ENCODE measurements at places on chromosomes 6 and 20.

- DNase-seq: peak; percentile 57
These were observed 10.8 kb upstream of the RNF24 start for GRCh38 chr20:4026093-4026601.

GRCh38 chr6:148800536-148800935 lies 53.7 kb downstream of the UST start:
- no peak for DNase-seq

DNA sequence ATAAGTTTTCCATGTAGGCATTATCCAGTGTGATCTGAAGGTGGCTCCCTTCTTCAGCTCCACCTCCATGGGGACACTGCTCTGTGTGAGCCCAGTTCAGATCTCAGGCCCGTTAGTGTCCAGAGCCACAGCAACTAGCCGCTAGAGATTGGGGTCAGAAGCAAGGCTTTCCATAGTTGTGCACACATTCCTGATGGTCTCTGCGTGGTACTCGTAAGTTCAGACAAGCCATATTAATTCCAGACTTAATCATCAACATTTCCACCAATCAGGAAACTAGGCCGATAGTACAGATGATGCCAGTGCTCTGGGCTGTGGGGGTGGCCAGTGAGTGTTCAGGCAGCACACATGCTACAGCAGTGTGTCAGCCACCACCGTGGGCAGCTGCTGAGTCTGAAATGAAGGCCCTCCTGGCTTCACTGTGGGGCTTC lies 17.5 kb upstream of the SYNCRIP start:
- DNase-seq: peak; percentile 94

GRCh38 chr6:138310821-138311220 lies 66.9 kb upstream of the SMIM28 start:
- no peak for DNase-seq

DNA sequence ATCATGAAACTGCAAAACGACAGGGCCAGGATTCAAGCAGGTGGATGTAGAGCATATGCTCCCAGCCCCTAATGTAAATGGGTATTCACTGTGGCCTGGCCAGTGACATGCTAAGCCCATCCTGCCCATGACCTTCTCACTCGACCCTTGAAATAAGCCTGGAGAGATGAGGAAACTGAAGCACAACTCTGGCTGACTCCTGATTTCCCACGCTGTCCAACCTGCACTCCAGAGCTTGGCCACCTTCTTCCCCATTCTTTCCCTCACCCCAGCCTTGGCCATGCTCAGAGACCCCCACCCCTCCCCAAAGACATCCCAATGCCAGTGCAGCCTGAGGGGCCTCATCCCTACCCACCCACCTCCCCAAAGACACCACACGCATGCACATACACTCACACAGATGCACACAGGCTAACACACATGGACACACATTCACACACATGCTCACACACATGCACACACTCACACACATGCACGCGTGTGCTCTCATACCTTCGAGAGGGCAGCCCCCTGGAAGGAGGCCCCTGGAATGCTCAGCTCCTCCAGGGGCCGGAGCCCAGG lies 12.4 kb downstream of the TFEB start:
- DNase-seq: no peak

DNA sequence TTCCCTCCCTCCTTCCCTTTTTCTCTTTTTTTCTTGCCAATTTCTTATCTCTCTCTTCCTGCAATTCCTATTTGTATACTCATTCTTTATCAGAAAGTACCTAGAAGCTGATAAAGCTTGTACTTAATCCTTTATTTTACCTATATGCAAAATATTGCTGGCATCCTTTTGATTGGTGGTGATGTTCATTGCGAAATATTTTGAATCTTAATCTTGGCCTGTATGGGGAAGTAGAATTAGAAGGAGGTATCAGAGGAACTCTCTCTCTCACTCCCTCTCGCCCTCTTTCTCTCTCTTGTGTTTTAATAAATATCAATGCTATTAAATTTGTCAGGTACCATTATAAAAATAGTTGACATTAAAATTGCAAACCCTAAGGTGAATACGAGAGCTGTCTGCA lies 52.8 kb downstream of the UST start:
- no peak for DNase-seq

GRCh38 chr6:81995548-81996289 lies 243.2 kb upstream of the TENT5A start:
- peak; percentile 64 for DNase-seq

DNA sequence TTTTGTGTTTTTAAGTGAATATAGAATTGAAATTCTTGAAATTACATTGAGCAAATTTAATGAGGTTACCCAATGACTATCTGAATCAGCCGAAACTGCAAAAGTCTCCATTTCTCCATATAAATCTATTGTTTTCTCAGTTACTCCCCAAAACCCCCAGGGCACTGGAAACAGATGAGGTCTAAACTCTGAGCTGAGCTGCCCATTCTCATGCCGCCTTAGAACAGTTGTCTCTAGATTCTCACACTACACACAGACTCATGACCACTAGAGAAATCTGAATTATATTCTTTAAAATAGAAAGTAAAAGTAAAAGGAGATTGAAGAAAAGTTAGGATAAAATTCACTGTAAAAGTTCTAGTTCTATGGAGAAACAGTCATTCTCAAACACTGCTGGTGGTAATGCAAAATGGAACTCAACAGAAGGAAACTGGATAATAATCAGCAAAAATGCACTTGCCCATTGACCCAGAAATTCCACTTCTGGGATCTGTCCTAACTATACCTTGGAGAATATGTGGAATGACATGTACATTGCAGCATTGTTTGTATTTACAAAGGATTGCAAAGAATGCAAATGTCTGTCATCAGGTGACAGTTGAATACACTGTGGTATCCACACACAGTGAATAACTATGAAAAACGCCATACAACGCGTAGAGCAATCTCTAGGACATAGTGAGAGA lies 125.5 kb downstream of the IPCEF1 start:
- no peak for DNase-seq

- DNase-seq: no peak
These were observed 147.1 kb downstream of the AKAP7 start for GRCh38 chr6:131282365-131282764.

DNA sequence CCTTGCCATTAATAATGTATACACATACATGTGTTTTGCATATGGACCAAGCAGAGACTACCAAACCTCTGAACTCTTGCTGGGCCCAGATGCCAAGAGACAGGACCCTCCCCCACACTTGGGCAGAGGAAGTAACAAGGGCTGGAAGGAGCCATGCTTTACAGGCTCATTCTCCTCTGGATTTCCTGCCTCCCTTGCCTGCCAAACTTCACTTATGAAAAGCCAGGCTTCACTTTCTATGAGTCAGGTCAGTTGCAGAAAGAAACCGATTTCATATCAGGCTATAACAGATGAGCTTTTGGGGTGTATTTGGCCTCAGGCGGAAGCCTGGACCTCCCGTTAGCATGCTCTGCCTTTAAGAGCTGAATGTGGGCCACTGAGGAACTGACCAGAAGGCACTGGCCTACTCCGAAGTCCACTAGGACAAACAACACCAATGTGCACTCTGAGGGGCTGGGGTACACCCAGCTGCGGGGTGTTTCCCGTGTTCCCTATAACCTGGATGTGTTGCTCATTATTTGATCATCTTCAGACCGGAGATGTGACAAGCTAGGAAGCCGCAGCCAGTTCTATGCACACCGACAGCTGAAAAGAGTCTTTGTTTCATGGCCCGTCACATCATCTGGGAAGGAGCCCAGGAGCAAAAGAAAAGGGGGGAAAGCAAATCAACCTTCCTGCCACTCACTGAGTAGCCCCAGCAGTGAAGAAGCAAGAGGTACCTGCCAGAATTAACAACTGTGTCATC lies 28.5 kb downstream of the HAO1 start:
- DNase-seq: no peak

GRCh38 chr20:32672982-32673851 lies 524 bp downstream of the C20orf203 start:
- DNase-seq: no peak

- DNase-seq: no peak
These were observed 11.1 kb downstream of the UBE2V1 start for GRCh38 chr20:50101887-50102286.

- DNase-seq: no peak
These were observed 225.1 kb downstream of the BCKDHB start for GRCh38 chr6:80331522-80331921.

- DNase-seq: peak; percentile 80
These were observed at the start of gene RGL2 for GRCh38 chr6:33298773-33299236. Gene RGL2 (minus strand): TSS chr6:33298942. CDS start chr6:33298610, 332 bp downstream.

GRCh38 chr20:48636301-48636700 lies 191.5 kb downstream of the PREX1 start:
- DNase-seq: no peak

- DNase-seq: no peak
These were observed 96.6 kb downstream of the AKAP7 start for GRCh38 chr6:131231891-131232290.

DNA sequence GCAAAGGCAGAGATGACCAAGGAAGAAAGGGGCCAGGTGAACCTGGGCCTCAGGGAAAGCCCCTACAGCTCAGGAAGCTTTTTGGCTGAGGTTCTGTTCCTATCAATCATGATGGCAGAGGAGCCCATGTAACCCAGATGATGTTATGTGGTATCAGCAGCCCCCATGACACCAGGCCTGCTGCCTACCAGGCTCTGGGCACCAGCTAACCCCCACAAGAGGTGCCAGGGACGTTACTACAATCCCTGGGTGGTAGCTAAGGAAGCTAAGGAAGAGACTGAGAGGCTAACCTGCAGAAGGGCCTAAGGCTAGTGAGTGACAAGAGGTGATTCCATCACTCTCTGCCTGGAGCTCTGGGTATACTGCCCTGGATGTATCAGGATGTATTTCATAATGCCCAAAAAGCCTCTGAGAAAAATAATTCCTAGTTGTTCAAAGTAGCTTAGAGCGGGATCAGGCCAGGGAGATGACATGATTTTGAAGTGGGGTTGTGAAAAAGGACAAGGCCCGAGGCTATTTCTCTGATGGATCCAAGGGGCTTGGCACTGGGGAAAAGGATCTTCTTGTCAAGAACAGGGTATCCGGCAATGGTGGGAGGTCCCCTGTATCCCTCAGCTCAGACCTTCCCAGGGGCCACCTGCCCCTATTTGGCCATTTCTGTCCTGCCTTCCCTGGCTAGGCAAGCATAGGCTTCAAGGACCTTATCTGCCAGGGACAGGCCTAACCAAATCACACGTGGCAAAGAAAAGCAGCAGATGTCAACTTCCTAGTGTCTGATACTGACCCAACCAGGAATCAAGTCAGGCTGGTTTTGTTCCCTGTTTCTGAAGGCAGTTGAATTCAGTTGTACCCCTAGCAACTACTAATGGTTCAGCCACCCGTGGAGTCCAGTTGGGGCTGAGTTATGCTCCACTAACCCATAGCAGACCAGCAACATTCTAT lies 41.3 kb downstream of the PANK2 start:
- no peak for DNase-seq

DNA sequence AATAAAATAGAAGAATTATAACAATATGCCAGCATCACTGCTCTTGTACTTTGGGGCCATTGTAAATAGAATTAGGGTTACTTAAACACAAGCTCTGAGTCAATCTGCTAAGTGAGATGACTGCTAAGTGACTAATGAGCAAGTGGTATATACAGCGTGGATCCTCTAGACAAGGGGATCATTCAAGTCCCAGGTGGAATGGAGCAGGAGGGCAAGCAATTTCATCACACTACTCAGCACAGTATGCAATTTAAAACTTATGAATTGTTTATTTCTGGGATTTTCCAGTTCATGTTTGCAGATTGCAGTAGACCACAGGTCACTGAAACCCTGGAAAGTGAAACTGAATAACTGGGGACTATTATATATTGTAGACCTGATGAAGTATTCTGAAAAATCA lies 235.3 kb downstream of the BTBD3 start:
- DNase-seq: peak; percentile 14

GRCh38 chr6:43331891-43332290 lies 23.3 kb upstream of the CRIP3 start:
- no peak for DNase-seq

Data from astrocyte of the hippocampus (primary cell).